ENCODE measurements at places on chromosomes 5 and 9.

GRCh38 chr5:93073547-93073946, 507.5 kb downstream of the NR2F1-AS1 start:
- DNase-seq: no peak

GRCh38 chr5:95644351-95645042, 2.1 kb upstream of the RFESD start:
- no peak for DNase-seq

- DNase-seq: no peak
Observed at GRCh38 chr5:131373265-131373664, 109.4 kb downstream of the CDC42SE2 start.

DNA sequence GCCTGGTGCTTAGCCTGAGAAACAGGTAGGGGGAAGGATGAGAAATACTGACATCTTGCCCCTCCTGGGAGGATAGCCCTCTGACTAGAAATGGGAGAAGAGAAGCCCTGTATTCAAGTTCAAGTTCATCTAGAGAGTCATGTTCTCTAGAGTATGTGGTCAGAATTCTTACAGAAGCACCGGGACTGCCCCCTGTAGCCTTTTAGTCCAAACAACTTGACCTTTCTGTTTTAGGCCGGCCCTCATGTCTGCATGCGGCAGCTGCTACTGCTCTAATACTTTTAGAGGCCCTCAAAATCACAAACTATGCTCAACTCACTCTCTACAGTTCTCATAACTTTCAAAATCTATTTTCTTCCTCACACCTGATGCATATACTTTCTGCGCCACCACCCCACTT, 47.7 kb downstream of the PHAX start:
- no peak for DNase-seq
